ENCODE measurements at places on chromosomes 2 and 18. TPM values are rescaled to one million over a fixed set of nuclear protein-coding genes. Genes with fewer than 3 reads are reported as not detected.
A peak's percentile ranks its signal among the peaks of the same experiment; 100 is the strongest.

GRCh38 chr2:129118296-129118695, 799.6 kb upstream of the HS6ST1 start:
- no peak overlapping the region for H3K27ac ChIP-seq
- H3K4me1 ChIP-seq: no peaks in the 10 kb centered on the region
- H3K27me3 ChIP-seq: no peaks in the 10 kb centered on the region
- no peak overlapping the region for H3K4me3 ChIP-seq
- H3K36me3 ChIP-seq: no peaks in the 10 kb centered on the region
- no peak for DNase-seq

GRCh38 chr2:67561457-67561965, 164.4 kb downstream of the ETAA1 start:
- no peak overlapping the region for H3K4me3 ChIP-seq
- no peaks in the 10 kb centered on the region for H3K36me3 ChIP-seq
- H3K4me1 ChIP-seq: peaks cover 14% of the 10 kb centered on the region
- no peak overlapping the region for H3K27ac ChIP-seq
- DNase-seq: peak; percentile 81

Gene MAL
- total RNA-seq: not detected

DNA sequence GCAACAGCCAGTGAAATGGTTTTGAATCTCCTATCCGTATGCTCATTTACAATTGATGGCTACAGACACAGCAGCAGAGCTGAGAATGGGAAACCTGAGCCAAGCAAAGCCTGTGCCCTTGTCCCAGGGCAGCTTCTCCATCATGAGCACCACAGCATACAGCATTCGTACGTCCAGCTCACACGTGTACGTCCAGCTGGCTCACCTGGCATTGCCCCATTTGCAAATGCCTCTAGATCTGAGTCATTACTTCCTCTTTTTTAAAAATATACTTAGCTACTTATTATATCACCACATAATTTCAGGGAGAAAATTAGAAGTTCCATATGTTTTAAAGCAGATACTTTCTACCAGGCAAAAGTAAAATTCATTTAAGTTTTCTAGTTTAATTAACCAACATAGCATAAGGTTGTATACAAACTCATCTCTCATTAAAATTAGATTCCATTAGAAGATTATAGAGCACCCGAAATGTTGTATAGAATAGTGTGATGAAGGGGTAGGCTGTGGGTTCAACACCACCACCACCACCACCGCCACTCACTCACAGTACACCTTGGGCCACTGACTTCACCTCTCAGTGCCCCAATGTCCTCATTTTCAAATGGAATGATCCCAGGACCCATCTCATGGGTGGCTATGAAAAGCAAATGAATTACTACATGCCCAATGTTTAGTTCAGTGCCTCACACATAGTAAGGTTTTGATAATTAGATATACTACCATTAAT, 31.4 kb upstream of the TMEM177 start:
- peak; percentile 61 for DNase-seq
- no peak overlapping the region for H3K27ac ChIP-seq
- peaks cover 3% of the 10 kb centered on the region for H3K27me3 ChIP-seq
- H3K36me3 ChIP-seq: no peaks in the 10 kb centered on the region
- 0 out of 2 replicates have a peak, but pooled peaks cover 1% of the 10 kb centered on the region for H3K4me1 ChIP-seq

DNA sequence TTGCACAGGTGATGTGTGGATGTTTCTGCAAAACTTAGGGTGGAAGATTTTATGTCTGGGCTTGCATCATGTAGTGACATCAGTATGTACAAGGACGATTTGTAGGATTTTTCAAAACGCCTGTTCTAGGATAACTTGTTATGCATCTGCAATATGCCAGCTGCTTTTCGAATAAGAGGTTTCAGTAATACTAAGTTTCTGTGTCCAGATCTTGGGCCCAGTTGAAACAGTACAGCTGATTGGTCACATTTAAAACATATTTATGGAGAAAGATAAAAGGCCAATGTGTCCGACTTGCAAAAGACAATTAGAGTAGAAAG, 1.2 kb downstream of the PTPN4 start:
- H3K27me3 ChIP-seq: no peaks in the 10 kb centered on the region
- no peak overlapping the region for H3K27ac ChIP-seq
- no peaks in the 10 kb centered on the region for H3K36me3 ChIP-seq
- DNase-seq: peak; percentile 44
- no peaks in the 10 kb centered on the region for H3K4me1 ChIP-seq

Data from IMR-90 (cell line).